ENCODE measurements at places on chromosomes 11 and 22.

GRCh38 chr22:24952837-24953383 is 394 bp downstream of the KIAA1671 start:
- DNase-seq = peak; percentile 36

- no peak for DNase-seq
Observed at GRCh38 chr11:113493206-113493605, 18.0 kb upstream of the DRD2 start.

DNA sequence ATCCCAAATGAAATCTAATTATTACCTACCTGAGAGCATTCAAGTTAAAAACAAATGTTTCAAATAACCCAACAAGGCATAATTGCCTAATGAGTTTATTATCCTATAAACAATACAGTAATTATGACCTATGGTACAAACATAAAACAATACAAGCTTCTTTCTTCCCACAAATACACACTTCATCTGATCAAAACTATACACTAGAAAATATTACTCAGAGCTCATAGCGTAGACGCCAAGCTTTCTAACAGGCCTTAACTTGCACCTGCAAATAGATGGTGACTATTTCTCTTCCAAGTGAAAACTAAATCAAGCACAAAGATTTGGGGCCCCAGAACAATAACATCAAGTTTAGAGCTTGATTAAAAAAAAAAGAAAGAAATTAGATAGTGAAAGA is 78.1 kb downstream of the SOX6 start:
- DNase-seq = no peak

DNA sequence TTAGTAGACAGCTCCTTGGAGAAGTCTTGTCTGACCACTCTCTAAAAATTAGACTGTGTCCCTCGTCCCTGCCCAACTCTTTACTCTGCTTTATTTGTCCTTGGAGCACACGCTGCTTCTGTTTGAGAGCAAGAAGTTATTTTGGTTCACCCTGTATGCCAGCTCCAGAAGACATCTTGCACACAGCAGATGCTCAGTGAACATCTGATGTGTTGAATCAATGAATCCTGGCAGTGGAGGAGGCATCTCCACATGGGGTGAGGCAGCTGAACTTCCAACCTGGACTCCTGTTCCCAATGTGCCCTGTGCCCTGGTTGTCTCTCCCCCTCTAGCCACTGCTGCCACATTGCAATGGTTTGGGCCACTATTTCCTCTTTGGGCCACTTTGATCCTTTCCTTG is 213.6 kb downstream of the CEP164 start:
- DNase-seq = no peak

DNA sequence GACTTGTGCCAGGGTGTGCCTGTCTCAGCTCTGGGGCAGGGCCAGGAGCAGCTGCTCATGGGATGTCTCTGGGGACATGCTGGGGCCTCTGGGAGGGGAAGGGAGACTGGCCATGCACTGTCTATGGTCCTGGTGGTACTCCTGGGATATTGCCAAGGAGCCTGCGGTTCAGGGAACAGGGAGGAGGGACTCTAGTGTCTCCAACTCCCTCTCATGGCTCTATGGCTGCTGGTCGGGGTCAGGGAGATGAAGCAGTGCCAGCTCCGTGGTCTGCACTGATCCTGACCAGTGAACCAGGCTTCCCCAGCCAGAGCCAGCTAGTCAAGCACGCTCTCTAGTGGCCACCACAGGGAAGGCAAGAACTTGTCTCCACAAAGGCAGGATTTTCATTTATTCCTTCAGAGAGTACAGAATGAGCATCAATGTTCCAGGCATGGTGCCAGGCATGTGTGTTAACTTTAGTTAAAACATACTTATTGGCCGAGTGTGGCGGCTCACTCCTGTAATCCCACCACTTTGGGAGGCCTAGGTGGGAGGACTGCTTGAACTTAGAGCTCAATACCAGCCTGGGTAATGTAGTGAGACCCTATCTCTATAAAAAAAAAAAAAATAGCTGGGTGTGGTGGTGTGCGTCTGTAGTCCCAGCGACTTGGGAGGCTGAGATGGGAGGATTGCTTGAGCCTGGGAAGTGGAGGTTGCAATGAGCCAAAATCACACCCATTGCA is 2.5 kb upstream of the BEST1 start:
- peak; percentile 84 for DNase-seq

DNA sequence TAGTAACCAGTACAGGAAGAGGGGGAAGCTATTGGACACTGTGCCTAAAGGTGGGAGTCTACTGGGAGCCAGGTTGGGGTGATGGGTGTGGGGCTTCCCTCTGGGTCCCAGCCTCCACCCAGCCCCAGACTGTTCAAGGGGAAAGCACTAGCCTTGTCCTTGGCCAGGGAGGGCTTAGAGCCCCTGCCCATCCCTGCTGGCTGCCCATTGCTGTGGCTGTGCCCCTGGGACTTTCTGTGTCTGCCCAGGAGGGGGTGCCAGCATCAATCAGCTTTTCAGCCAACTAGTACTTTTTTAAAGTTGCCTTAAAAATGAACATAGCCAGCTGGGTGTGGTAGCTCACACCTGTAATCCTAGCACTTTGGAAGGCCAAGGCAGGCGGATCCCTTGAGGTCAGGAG is 19.9 kb downstream of the INCENP start:
- no peak for DNase-seq

GRCh38 chr11:44595964-44596381 is 30.5 kb downstream of the CD82 start:
- DNase-seq = no peak

GRCh38 chr11:104734998-104735397 is 163.3 kb downstream of the CASP12 start:
- no peak for DNase-seq

GRCh38 chr11:71441251-71441650 is 6.9 kb downstream of the DHCR7 start:
- no peak for DNase-seq

GRCh38 chr11:118081241-118081958 is 4.5 kb downstream of the TMPRSS4 start:
- no peak for DNase-seq

DNA sequence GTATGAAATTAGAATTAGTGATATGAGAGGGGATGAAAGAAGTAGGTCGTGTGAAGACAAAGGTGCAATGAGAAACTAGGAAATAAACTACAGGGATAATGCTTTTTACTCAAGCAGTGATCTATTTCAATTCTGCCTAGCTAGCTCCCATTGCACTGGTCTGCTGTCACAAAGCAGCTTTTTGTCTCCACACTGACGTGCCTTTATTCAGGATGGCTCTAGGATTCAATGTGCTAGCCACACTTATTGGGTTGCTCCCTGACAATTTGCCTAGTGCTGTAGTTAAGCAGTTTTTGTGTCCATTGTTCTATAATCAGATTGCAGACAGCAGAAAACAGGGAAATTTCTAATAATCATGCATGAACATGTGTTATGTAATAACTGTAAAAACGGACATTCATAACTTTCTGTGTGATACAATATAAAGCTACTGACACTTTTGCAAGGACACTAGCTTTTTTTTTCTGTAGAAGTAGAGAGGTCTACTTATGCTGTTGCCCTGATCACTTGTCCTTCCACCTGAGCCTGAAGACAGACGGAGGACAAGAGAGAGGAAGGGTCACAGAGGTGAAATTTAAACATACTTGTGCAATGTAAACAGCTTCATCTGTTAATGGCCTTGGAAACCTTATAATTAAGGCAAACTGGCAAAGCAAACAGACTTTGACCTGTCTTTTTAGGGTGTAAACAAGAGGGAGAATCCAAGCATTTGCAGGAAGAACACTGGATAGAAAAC is 269.6 kb downstream of the LRRC4C start:
- no peak for DNase-seq

GRCh38 chr11:5992604-5993251 is 5.9 kb upstream of the OR52L1 start:
- DNase-seq = no peak

DNA sequence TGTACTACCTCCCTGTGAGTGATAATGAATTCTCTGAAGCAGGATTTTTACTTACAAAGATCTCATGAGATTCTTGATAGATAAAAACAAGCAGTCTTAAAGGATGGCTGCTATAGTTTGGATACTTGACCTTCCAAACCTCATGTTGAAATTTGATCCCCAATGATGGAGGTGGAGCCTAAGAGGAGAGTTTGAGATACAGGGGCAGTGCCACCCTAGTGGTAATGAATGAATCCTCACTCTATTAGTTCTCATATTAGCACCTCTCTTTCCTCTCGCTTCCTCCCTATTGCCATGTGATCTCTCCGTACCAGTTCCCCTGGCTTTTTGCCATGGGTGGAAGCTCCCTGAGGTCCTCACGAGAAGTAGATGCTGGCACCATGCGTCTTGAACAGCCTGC is 37.9 kb upstream of the OR8B8 start:
- no peak for DNase-seq

DNA sequence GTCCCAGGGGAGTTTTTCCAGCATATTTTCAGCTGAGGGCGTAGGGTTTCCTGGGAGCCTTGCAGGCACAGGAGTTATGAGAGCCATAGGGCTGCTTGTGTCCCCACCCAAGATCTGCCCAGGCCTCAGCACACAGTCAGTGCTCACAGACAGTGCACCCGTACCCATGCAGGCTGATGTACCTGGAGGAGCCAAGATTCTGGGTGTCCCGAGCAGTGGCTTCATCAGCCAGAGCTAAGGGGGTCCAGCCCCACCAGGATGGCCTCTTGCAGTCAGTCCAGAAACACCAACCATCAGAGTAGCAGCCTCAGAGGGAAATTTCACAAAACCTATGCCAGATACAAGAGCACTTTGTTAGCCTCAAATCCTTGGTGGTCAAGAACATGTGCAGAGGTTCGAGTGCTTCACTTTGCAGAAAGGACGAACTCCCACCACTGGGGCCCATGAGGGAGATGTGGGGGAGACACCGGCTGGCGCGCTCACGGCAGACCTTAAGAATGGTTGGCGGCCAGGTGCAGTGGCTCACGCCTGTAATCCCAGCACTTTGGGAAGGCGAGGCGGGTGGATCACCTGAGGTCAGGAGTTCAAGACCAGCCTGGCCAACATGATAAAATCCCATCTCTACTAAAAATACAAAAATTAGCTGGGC is 43.8 kb upstream of the RTL6 start:
- DNase-seq = no peak

GRCh38 chr11:23540101-23540561 is 679.9 kb upstream of the CCDC179 start:
- DNase-seq = peak; percentile 40

GRCh38 chr11:26700574-26701235 is 21.2 kb downstream of the SLC5A12 start:
- no peak for DNase-seq

DNA sequence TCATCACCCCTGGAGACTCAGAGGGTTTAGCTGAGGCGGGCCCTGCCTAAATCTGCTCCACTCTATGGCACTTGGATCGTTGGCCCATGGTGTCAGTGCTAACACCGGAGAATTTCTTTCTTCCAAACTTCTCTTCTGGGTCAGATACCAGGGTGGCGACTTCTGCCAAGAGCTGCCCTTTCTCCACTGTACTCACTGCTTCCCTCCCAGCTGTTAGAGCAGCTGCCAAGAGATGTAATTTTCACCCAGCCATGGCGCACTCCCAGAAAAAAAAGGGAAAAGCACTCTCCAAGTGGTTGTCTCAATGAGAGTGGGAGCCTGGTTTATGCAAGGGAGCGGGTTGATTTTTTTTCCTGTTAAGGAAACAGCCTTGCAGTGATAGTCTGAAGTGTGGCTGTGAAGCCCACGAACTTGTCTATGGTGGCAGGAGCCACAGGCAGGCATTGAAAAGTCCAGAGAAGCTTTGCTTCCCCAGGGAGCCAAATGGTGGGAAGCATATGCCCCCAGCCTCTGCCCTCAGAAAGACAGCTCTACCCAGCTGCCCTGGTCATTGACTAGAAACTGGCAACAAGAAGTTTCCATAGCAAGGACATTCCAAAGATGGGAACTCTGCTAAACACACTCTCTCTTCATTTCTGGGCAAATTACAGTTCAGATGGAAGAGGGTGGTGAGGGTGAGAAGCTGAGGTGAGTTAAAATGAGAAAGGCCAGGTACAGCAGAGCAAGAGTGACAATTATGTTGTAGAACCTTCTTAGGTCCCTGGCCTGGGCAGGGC is 10.7 kb downstream of the PCSK7 start:
- DNase-seq = no peak

DNA sequence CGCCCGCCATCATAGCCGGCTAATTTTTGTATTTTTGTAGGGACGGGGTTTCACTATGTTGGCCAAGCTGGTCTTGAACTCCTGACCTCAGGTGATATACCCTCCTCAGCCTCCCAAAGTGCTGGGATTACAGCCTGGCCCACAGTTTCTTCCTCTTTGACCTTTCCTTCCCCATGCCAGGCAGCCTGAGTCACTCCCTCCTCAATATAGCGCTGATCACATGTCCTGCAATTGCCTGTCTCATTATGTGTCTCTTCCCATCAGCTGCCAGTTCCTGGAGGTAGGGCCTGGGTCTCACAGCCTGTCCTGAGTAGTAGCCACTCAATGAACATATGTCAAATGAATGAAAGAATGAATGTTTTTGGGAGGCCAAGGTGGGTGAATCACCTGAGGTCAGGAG is 43.0 kb upstream of the CCDC134 start:
- DNase-seq = no peak

- no peak for DNase-seq
Observed at GRCh38 chr11:23919455-23919854, 577.4 kb upstream of the LUZP2 start.

GRCh38 chr11:6273188-6273587 is 13.6 kb downstream of the CCKBR start:
- no peak for DNase-seq

GRCh38 chr11:102680945-102681344 is 24.6 kb downstream of the MMP27 start:
- DNase-seq = no peak

- DNase-seq = no peak
Observed at GRCh38 chr11:44885919-44886789, 64.5 kb downstream of the TP53I11 start.

Data from NCI-H345 (cell line).